Activated naive CD4-positive, alpha-beta T cell treated with anti-CD3 and anti-CD28 coated beads for 36 hours (primary cell): ENCODE measurements at places on chromosomes 1 and 21. TPM values are rescaled to one million over a fixed set of nuclear protein-coding genes. Genes with fewer than 3 reads are reported as not detected.
A peak's percentile ranks its signal among the peaks of the same experiment; 100 is the strongest.

The TMEM39B gene
- 17.6 TPM for total RNA-seq

The CFHR1 gene
- not detected for total RNA-seq

The CYB5RL gene
- total RNA-seq, result 13.6 TPM

The NIT1 gene
- 59.1 TPM for total RNA-seq

The HSD3B1 gene
- total RNA-seq, result not detected

The ELOVL1 gene
- 44.2 TPM for total RNA-seq

GRCh38 chr1:160606611-160607010, 27.3 kb upstream of the CD84 start:
- DNase-seq, result no peak

DNA sequence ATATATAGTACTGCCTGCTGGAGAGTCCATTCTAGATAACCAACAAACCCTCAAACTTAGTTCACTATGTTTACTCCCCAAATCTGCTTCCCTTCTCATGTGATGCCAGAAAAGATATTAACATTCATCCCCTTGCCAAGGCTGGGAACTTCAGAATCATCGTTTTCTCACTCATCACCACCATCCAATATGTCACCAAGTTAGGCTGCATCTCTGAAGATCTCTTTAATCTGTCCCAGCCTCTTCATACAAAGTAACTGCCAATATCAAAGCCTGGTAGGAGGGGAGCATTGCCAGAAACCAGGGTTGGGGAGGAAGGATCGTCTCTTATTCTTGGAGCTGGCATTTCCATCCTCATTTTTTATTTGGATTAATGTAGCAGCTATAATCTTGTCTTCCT, 71.6 kb downstream of the XCL2 start:
- DNase-seq, result no peak

- DNase-seq, result no peak
Observed at GRCh38 chr1:77341195-77341594, 59.4 kb downstream of the AK5 start.

DNA sequence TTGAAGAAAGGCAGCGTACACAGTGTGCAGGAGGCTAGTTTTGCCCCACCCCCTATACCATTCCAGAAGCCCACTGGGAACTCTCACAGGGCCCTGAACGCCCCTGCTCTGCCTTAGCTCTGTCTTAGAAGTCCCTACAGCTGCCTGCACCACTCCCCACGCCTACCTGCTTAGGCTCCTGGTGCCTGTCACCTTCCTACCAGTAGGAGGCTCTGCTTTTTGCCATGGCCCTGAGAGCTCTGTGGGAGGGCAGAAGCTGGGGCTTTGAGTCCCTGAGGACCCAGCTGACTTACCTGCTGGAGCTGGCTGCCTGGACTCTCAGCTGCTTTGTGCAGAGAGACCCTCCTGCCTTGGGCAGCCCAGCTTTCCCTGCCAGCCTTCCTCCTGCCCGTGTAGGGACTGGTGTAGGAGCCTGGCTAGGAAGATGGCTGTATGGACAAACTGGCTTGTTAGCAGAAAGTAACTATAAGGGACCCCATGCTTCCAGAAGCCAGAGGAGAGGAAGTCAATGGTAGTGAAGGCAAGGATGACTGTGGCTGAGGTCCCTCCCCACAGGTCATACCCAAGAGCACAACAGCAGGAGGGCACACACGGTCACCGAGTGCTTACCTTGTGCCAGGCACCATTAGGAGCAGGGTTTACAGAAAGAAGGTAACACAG, 9.8 kb upstream of the CELSR2 start:
- peak; percentile 47 for DNase-seq

DNA sequence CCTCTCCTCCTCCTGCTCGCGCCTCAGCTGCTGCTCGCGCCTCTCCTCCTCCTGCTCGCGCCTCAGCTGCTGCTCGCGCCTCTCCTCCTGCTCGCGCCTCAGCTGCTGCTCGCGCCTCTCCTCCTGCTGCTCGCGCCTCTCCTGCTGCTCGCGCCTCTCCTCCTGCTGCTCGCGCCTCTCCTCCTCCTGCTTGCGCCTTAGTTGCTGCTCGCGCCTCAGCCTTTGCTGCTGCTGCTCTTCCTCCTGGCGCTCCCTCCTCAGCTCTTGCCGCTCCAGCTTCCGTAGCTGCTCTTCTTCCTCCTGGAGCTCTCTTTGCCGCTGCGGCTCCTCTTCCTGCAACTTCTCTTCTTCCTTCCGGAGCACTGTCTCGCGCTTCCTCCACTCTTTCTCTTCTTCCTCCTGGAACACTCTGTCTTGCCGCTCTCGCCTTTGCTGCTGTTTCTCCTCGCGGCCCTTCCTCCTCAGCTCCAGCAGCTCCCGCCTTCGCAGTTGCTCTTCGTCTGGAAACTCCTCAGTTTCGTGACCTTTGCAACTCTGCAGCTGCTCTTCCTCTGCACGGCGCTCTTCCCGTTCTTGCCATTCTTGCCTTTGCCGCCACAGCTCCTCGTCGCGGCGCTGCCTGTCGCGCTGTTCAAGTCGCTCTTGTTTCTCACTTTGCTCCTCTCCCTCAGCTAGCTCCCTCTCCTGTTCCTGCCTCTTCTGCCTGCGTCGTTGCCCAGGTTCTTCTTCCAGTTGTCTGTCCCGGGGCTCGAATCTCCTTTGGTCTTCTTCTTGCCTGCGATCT, 3.0 kb downstream of the TCHH start:
- DNase-seq, result peak; percentile 22

DNA sequence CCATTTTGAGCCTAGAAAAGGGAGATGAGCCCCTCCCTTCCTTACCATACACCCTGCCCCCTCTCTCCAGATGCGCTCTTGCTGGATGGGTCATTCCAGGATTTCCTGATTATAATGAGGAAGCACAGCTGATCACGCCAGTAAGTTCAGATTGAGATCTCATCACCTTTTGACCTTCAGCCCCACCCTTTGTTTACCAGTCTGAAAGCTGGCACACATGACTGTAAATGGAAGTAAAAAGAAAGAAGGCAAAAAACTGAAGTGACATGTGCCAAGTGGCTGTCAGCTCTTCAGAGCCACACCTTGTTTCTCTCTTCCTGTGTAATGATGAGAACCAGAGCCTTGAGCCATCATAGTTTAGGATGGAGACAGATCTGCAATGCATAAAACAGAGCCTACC, 27.9 kb downstream of the S1PR1 start:
- peak; percentile 47 for DNase-seq

DNA sequence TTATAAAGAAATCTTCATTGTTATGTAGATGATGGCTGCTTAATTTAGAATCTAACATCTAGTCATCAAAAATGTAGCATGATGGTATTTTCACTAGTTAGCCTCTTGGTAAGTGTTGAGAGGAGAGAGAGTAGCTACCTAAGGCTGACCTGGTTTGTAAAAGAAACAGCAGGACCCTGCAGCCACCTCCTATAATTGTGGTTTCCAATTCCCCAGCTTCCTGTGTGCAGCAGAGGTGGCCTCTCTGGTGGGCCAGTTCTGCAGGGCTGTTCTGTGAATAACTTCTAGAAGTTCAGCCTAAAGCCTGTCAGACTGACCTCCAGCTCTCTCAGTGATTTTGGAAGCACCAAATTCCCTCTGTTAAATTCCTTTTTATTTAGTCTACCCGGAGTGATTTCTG, 246.4 kb upstream of the LRRC7 start:
- DNase-seq, result no peak

- DNase-seq, result no peak
Observed at GRCh38 chr1:200869753-200870391, 2.9 kb upstream of the GPR25 start.

GRCh38 chr1:195804547-195804946, 803.7 kb downstream of the KCNT2 start:
- no peak for DNase-seq

- DNase-seq, result no peak
Observed at GRCh38 chr1:98893371-98893770, 111.3 kb downstream of the PLPPR5 start.
